NCI-H1694 (cell line): ENCODE measurements at places on chromosomes 7 and 10.
A peak's percentile ranks its signal among the peaks of the same experiment; 100 is the strongest.

DNA sequence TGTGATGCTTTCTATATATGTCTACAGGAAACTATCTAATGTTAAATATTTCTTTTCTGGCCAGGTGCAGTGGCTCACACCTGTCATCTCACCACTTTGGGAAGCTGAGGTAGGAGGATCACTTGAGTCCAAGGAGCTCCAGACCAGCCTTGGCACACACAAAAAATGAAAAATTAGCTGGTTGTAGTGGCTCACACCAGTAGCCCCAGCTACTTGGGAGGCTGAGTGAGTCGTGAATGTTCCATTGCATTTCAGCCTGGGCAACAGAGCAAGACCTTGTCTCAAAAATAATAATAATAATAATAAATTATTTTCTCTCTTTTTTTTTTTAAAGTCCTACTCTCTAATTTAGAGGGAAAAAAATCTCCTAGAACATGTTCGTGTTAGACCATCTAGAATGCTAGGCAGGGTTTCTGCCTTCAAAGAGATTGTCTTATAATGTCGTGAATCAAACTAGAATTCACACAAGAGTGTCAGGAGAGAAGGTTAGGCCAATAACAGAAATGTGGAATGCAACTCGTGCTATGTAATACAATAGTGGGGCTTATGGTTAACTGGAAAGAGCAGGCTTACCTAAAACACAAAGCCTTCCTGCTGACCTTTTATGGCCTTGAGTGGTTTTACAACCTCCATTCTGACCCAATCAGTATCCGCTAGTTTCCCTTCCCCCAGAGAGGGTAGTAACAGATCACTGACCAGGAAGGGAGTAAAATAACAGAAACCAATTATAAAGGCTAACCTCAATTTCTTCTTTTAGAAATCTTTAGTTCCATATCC, 46.3 kb downstream of the MYOF start:
- no peak for DNase-seq

- DNase-seq = no peak
Measured at GRCh38 chr10:96460316-96460715, 53.4 kb downstream of the TLL2 start.

- DNase-seq = no peak
Measured at GRCh38 chr7:16978358-16979244, 96.8 kb upstream of the AGR3 start.

DNA sequence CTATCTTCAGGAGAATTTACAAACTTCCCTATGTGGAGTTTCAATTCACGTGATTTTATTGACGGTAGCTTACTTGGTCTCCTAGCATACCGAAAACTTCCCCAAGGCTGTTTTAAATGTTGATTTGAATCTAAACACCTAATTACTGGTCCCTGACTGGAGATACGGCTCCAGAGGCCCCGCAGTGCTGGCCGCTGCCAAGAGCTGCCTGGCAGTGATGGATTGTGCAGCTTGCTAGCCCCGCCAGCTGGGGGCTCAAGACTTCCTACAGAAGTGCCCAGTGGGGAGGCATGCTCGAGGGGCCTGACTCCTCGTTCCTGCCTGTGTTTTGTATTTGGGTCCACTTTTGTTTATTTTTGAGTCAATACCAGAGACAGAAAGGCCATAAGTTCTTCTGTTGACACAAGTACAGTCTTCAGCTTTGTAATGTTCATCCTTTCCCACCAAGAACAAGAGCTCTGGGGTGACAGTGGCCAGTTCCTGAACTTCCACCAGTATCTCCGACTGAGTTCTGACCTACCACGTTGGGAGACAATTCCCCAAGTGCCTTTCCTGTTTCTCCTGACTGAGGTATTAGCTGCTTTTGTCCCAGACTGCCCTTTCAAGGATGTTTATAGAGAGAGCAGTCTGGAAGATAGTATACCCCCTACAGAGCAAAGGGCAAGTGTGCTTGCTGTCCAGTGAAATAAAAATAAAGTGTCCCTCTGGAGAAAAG, 80.7 kb upstream of the CXCL12 start:
- DNase-seq = no peak

- no peak for DNase-seq
Measured at GRCh38 chr10:78383378-78384048, 349.9 kb downstream of the RPS24 start.

GRCh38 chr10:992467-992866, 4.2 kb downstream of the GTPBP4 start:
- DNase-seq = no peak

GRCh38 chr7:45885264-45885882, 2.9 kb upstream of the IGFBP1 start:
- no peak for DNase-seq

- no peak for DNase-seq
Measured at GRCh38 chr7:23594879-23595604, 2.1 kb upstream of the CCDC126 start.

DNA sequence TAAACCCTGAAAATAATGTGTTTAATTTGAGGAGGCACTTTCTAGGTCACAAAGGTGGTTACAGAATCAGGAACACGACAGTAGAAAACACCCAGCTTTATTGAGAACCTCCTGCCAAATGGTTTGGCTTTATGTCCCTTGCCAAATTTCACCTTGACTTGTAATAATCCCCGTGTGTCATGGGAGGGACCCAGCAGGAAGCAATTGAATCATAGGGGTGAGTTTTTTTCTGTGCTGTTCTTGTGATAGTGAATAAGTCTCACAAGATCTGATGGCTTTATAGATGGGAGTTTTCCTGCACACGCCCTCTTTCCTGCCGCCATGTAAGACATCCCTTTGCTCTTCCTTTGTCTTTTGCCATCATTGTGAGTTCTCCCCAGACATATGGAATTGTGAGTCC, 193.8 kb upstream of the KLF6 start:
- DNase-seq = no peak

GRCh38 chr7:50306494-50307367, 2.2 kb downstream of the IKZF1 start:
- DNase-seq = no peak

GRCh38 chr7:78141522-78142281, 343.1 kb downstream of the PHTF2 start:
- DNase-seq = peak; percentile 96

DNA sequence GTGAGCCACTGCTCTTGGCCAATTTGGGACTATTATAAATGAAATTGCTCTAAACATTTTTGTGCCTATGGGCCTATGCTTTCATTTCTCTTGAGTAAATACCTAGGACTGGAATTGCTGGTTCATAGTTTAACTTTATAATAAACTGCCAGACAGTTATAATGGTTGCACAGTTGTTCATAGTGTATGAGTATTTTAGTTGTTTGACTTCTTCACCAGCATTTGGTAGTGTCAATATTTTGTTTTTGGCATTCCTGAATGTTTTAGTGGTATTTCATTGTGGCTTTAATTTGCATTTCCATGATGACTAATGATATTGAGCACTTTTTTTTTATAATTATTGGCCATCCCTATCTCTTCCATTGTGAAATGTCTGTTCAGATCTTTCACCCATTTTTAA, 29.5 kb downstream of the PLEKHA8 start:
- no peak for DNase-seq

GRCh38 chr10:105121743-105122142, 480.7 kb downstream of the SORCS3 start:
- no peak for DNase-seq

DNA sequence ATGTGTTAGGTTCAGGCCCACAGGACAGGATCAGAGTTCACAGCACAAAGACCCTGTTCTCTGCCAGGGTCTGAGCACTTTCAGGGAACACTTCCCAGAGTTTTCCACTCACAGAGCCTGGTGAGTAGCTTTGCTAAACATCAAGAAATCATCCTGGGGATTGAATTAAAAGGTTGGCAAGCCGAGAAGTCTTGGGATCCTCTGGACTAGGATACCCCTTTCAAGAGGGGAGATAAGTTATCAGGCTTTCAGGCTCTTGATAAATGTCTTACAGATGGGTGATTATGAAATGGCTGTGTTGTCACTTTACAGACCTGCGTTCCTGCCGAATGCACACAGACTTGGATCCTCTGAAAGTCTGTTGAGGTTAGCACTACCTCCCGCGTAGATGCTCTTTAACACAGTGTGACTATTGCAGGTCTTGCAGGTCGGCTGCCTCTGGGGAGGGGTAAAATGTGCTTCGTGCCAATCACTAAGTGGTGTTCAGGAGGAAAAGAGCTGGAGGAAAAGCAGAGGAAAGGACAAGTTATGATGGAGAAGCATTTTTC, 473.5 kb upstream of the AKR1E2 start:
- DNase-seq = no peak

DNA sequence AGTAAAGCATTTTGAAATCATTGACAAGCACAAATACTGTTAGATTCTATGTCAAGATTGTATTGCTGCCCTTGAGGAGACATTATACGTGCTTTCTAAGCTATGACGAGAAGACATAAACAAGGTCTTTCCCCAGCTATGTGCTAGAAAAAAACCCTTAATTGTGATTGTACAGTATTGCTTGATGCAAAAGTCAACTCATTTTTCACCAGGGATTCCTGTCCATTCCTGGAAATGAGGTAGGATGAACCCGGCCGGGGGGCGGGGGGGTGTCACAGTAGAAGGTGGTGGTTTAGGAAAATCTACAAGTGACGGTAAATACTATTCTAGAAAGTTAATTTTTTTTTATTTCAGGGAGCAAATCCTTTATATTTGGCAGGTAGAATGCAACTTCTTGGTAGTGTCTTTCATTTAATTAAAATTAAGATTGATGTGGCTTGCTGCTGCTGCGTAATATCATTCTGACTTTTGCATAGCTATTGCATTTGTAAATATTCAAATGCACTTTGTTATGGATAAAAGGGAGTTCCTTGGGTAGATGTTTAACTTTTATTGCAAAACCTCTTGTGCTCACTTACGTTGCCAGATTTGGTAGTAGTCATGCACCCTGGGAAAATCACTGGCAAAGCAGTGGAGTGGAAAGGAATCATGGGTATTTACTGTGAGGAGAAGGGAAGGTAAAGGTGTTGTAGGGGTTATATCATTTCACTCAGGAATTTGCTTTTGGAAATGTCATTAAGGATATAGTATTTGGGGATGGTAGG, 164.4 kb upstream of the PRPS1L1 start:
- no peak for DNase-seq

DNA sequence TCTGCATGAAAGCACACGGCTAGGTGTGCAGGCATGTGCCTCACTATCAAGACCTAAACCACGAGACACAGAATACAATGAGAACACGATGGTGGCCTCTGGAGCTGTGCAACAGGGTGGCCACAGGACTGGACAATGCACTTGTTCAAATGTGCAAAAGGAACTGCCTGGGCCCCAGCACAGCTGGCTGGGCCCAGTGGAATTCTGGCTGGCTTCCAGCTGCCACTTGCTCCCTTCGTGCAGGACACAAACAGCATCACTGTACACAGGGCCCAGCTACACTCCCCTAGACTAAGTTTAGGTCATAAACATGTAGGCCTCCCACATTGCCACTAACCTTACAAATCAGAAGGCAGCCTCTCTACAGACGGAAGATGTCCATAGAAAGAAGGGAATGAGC, 23.4 kb downstream of the DOCK4 start:
- DNase-seq = no peak

GRCh38 chr7:104836976-104837375, 177.0 kb upstream of the KMT2E start:
- no peak for DNase-seq

DNA sequence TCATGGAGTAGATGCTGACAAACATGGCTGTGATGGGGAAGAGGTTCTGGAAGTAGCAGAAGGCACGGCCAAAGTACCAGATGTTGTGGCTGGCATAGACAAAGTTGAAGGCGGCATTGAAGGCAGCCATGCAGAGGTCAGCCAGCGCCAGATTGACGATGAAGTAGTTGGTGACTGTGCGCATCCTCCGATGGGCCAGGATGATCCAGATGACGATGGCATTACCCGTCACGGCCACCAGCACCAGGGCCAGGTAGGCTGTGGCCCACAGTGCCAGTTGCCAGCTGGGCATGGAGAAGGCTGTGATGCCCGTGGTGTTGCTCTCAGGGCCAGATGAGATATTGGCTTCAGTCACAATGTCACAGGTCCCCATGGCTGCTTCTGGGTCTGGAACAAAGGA, 767 bp downstream of the TACR2 start:
- DNase-seq = no peak

DNA sequence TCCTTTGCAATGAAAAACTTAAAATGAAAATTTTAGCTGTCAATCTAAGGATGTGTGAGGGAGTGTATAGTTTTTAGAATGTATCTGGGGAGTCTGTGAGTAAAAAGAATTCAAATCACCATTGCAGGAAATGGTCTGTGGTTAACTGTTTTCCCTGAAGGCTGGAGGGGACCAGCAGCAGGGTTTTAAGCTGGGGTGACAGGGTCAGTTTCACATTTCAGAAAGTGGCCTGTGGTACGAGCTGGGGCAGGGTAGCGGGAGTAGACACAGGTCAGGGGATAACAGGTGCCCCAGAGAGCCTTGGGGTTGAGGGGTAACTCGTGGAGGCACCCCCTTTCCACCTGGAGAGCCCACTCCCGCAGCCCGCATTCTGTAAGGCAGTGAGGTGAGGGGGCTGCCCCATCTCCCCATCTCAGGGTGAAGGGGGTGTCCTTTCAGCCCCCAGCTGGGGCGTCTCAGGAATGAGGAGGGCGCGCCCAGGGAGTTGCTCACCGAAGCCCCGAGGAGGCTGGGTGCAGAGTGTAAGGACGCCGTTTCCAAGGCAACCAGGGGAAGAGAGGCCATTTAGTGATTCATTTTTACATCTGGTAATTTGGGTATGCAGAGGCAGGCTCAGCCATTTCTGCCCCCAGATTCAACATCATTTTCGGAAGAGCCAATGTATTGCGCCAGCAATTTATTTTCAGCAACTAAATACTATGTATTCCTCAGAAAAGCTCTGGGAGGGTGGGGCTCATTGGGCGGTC, 168.9 kb downstream of the SLIT1 start:
- DNase-seq = no peak

- no peak for DNase-seq
Measured at GRCh38 chr7:94400022-94400421, 5.3 kb downstream of the COL1A2 start.

GRCh38 chr7:79157281-79157680, 296.2 kb downstream of the MAGI2 start:
- DNase-seq = no peak

DNA sequence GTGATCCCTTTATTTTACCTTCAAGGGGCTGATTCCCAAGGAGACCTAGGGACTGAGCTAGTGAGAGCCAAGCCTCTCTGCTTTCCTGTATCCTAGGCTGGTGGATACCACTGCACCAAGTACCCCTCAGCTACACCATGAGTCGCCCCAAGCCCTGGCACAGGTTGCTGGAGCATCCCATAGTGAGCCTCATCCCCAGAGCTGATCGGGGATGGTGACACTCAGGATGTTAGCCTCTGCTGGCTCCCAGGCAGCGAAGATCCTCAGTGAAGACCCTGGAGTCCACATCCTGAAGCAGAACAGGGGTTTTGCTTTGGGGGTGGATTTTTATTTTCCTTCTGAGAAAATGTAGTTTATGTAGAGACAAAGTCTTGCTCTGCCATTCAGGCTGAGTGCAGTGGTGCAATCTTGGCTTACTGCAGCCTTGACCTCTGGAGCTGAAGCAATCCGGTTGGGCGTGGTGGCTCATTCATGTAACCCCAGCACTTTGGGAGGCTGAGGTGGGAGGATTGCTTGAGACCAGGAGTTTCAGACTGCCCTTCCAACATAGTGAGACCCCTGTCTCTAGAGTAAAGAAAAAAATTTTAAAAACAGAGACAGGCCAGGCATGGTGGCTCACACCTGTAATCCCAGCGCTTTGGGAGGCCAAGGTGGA, 12.5 kb upstream of the ZNF212 start:
- no peak for DNase-seq

- DNase-seq = no peak
Measured at GRCh38 chr7:66905689-66906088, 15.3 kb upstream of the TMEM248 start.
